NCI-H748 treated with DMSO at 0.1 percent for 48 hours (cell line): ENCODE measurements at places on chromosomes 3 and 15.

GRCh38 chr3:195811756-195812155, at the start of gene MUC4:
Gene MUC4 (minus strand): TSS chr3:195811929. CDS start chr3:195811817, 112 bp downstream.
- no peak for DNase-seq

- DNase-seq = no peak
These were observed 110.9 kb downstream of the EDEM1 start for GRCh38 chr3:5298453-5298852.

DNA sequence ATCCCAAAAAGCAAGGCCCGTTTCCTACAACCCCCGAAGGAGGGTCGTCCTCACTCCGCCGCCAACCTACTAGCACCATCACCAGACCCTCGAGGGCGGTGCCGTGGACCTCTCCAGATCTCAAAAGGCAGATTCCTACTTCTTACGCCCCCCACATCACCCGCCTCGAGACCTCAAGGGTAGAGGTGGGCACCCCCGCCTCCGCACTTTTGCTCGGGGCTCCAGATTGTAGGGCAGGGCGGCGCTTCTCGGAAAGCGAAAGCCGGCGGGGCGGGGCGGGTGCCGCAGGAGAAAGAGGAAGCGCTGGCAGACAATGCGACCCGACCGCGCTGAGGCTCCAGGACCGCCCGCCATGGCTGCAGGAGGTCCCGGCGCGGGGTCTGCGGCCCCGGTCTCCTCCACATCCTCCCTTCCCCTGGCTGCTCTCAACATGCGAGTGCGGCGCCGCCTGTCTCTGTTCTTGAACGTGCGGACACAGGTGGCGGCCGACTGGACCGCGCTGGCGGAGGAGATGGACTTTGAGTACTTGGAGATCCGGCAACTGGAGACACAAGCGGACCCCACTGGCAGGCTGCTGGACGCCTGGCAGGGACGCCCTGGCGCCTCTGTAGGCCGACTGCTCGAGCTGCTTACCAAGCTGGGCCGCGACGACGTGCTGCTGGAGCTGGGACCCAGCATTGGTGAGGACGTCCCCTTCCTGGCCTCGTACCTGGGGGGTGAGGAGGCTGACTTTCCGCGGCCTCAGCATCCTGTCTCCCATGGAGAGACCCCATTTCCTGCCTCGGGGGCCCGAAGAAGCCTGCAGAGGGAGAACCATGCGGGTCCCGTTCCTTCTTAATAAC, at the start of gene MYD88:
TSS of gene MYD88 (plus strand) at position 313 of the 842 bp plus-strand sequence. CDS start at position 353, 40 bp downstream.
- peak; percentile 24 for DNase-seq

DNA sequence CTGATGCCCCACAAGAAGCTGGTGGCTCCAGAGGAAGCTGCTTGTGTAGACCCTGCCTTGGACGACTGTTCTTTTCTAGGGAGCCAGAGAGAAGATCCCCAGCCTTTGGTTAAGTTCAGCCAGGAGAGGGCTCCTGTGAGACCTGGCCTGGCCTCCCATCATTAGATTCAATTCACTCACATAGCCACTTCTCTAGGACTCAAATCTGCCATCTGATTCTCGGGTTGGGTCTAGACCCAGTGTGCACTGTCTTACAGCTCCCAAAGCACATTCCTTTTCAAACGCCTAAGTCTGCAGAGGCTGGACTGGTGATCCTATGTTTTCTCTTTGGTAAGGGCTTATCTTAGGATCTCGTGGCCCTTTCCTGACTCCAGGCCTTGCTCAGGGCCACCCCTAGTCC, 81.7 kb upstream of the NPHP3 start:
- DNase-seq = no peak

DNA sequence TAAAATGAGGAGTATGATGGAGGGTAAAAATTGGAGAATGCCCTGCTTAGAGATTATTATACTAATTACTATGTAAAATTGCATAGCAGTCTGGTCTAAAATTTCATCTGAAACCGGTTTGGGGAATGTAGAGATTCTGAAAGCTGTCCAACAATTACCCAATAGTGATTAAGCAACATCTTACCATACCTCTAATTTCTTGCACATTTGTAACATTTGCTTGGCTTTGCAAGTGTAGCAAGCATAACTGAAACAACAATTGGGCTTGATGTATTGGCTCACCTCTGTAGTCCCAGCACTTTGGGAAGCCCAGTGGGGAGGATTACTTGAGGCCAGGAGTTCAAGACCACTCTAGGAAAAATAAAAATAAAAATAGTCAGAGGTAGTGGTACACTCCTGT, 17.4 kb downstream of the AADACL2 start:
- DNase-seq = no peak

DNA sequence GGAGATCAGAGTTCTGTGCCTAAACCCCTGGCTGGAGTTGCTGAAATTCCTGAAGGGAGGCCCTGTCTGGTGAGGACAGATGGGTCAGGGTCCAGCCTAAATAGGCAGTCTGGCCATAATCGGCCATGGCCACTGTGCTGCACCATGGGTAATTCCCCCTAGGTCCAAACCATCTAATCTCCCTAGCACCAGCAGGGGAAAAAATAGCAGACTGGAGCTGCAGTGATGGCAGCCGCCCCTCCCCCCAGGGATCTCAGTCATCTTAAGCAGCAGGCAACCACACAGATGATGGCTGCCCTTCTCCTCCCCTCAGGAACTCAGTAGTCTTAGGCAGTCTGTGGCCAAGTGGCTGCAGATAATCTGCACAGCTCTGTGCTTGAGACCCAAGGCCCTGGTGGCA, 68.4 kb upstream of the CD96 start:
- DNase-seq = no peak

GRCh38 chr3:71994906-71995305, 210.0 kb upstream of the PROK2 start:
- no peak for DNase-seq

- DNase-seq = no peak
These were observed 38.7 kb upstream of the ATOSA start for GRCh38 chr15:52717924-52718323.

GRCh38 chr3:189778340-189778950, 147.3 kb downstream of the TP63 start:
- no peak for DNase-seq

DNA sequence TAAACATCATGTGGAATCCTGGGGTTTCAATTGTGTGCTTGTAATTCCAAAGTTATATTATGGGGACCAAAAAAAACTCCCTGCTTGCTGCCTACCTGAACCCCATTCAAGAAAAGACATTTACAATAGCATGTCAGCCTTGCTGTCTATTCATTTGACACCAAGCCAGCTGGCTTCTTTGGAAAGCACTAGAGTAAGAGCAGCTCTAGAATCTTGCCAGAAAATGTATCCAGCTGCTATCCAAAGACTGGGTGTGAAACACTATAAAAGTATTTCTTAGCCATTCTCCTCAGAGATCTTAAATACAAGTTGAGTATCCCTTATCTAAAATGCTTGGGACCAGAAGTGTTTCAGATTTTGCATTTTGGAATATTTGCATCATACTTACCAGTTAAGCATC, 87.4 kb downstream of the RAD18 start:
- DNase-seq = no peak

GRCh38 chr3:82736696-82737277, 975.3 kb upstream of the GBE1 start:
- DNase-seq = no peak

DNA sequence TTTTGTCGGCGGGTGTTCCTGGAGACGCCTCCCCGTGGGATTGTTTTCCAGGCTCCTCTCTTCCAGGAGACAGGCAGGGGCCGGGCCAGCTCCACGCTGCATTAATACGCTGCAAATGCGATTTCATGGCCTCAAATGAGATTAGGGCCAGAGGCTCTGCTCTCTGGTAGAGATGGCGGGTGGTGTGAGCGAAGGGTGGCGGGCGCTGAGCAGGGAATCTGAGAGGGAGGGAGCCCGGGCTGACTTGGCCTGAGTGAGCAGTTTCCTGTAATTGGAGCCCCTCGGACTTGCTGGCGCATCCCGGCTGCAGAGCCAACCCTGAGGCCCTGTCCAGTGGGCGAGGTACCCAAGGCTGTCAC, 7.4 kb upstream of the CCDC33 start:
- peak; percentile 49 for DNase-seq

DNA sequence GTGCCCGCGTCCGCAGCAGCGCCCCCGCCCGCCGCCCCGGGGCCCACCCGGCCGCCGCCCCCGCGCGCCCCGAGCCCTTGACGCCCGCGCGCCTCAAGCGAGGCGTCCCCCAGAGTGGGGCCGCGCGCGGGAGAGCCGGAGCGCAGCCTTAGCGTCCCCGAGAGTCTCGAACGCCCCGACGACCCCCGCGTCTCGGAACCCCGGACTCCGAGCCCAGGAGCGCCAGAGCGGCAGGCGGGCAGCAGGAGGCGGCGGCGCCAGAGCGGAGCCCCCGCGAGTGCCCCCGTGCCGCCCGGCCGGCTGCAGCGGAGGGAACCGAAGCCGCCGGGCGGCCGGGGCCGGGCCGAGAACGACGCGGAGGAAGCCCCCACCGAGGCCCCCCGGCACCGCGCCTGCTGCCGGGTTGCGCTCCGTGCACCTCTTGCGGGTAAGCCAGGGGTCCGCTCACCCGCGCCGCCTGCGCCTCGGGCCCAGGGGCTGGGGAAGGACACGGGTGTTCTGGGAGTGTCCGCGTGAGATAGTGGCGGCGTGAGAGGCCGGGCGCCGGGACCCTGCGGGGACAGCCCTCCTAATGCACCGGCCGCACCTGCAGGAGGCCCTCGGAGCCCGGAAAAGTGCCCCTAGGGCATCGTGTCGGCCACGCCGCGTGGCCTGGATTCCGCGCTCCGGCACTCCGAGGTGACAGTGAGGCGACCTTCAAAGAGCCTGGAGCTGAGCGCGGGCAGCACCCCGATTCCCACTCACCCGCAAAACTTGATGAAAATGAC, 52.0 kb upstream of the ULK4 start:
- no peak for DNase-seq

GRCh38 chr15:91852741-91853510, 582 bp upstream of the SLCO3A1 start:
- DNase-seq = peak; percentile 10

GRCh38 chr3:182241766-182242488, 530.2 kb downstream of the SOX2 start:
- DNase-seq = no peak

GRCh38 chr3:194204042-194204987, 68.4 kb downstream of the HES1 start:
- DNase-seq = peak; percentile 2

- no peak for DNase-seq
These were observed 38.6 kb downstream of the LYZL4 start for GRCh38 chr3:42371776-42372175.

DNA sequence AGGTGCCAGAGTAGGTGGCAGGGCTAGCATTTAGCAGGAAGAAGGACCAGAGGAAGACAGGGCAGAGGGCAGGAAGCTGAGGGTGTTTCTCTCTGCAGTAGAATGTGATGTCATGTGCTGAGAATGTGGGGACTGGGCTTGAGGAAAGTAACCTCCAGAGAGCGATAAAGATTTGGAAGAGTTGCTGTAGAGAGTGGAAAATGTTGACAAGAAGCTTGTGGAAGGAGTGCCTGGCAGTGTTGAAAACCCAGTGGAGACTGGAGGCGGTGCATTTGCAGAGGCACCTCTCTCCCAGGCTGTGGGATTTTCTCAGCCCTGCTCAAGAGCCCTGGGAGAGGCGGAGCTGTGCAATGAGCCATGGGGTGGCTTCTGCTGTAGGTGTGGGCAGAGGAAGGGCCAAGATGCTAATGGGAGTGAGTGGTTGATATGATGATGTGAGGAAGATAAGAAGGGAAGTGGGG, 54.8 kb downstream of the MESD start:
- DNase-seq = no peak

- no peak for DNase-seq
These were observed 284.6 kb upstream of the RARB start for GRCh38 chr3:25143356-25144025.

DNA sequence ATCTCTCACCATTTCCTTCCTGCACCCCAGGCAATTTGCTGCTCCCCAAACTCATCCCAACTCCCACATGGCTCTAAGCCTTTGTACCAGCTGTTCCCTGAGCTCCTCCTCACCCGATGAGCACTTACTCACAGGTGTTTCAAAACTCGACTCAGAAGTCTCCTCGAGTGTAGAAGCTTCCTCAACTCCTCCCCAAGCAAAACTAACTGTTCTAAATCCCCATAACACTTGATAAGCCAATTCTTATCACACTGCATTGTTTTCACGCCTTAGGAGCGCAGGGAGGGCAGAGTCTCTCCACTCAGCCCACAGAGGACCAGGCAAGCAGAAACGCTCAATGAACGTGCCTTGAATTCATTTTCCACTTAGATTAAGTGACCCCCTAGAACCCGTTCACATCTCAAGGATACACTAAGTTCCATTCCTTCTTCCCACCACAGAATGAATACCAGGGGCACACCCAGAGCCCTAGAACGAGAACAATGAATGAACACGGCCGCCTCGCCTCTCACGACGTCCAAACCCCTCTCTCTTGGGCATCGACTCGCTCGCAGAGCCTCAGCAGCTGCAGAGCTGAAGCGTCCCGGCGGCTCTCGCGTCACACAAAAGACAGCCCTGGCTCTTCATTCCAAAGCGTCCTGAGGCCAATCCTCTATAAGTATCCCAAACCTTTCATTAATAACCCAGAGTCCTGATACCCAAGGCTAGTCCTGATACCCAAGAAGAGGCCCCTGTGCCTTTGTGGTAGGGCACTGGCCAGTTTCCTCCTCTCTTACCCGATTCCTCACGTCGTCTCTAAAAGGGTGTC, 1.1 kb downstream of the RAF1 start:
- no peak for DNase-seq

DNA sequence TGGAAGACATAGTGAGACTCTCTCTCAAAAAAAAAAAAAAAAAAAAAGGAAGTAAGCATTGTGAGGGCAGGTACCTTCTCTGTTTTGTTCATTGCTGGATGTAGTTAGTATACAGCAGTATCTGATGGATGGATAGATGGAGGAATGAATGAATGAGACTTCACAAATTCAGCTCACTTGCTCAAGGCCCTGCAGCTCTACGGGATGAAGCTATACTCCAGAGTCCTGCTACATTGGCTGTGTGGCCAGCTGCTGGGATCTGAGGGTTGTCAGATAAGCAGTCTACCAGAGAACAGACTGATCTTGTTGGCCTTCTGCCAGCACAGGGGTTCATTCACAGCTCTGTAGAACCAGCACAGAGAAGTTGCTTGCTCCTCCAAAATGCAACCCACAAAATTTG, 35.0 kb downstream of the MLH1 start:
- no peak for DNase-seq

GRCh38 chr3:139814646-139815045, 120.3 kb upstream of the CLSTN2 start:
- no peak for DNase-seq

DNA sequence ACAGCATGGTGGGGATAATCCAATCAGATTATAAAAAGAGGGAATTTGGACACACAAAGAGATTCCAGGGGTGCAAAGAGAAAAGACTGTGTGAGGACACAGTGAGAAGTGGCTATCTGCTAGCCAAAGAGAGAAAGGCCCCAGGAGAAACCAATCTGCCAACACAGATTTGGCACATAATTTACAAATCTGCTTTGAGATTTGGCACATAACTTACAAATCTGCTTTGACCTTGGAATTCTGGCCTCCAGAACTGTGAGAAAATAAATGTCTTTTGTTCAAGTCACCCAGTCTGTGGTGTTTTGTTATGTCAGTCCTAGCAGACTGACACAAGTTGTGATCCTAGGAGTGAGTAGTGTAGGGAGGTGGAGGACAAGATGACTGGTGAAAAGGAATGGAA, 3.5 kb upstream of the TM4SF18 start:
- DNase-seq = no peak

GRCh38 chr15:32957219-32957618, 237.3 kb downstream of the FMN1 start:
- DNase-seq = peak; percentile 5
